ENCODE measurements at places on chromosomes 2 and 18.
A peak's percentile ranks its signal among the peaks of the same experiment; 100 is the strongest.

DNA sequence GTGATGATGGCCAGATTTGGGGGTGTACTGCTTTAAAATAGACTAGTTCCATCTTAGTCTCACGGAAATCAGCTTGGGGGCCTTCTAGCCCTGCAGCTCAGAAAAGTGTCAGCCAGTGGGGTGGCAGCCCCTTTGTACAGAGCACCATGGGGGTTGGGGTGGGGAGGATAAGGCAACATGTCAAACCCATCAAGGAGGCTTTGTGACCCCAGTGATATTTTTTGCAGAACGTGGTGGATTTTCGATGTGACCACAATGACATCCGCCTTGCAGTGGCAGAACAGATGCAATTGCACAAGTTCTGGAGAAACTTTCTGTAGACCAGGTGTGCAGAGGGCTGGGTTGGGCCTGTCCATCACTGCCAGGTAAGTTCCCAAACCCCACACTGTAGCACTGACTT lies 3.0 kb upstream of the CD8A start:
- DNase-seq: no peak

DNA sequence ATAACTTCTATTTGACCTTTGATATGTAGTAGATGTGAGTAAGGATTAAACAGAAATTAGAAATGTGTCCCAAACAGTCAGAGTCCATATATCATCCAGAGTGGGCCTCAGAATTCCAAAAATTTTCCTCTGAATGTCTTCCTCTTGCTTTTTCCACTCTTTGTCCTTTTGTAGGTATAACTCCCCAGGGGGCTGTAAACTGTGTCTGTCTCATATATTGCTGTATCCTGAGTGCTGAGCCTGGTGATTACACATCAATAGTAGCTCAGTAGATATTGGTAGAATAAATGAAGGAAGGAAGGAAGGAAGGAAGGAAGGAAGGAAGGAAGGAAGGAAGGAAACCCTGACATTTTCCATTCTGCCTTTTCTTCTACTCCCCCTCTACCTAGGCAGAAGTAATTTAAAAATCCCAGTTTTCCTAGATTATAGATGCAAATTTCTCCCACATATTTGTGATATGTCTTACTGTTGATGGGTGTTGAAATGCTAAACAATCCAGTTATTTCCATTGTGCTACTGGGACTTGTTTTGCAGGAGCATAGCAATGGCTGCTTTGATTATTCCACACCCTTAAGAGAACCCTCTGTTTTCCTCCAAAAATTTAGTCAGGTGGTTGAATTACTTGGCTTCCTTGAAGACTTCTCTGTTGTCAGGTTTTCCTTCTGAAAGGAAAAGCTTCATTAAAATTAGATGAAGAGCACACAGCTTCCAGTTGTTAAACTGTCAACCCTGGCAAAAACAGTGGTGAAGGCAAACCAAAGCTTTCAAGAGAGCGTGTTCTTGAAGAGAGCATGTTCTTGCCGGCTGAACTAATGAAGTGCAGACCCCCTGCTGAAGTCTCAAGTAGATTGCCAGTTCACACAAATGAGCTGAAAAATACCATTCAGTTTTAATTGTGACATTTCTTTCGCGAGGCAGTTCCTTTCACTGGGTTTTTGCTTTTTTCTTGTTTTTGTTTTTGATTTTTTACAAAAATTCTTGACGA lies 147.8 kb downstream of the KCNE4 start:
- DNase-seq: no peak

GRCh38 chr2:69213782-69214181 lies 173.2 kb downstream of the GFPT1 start:
- no peak for DNase-seq

DNA sequence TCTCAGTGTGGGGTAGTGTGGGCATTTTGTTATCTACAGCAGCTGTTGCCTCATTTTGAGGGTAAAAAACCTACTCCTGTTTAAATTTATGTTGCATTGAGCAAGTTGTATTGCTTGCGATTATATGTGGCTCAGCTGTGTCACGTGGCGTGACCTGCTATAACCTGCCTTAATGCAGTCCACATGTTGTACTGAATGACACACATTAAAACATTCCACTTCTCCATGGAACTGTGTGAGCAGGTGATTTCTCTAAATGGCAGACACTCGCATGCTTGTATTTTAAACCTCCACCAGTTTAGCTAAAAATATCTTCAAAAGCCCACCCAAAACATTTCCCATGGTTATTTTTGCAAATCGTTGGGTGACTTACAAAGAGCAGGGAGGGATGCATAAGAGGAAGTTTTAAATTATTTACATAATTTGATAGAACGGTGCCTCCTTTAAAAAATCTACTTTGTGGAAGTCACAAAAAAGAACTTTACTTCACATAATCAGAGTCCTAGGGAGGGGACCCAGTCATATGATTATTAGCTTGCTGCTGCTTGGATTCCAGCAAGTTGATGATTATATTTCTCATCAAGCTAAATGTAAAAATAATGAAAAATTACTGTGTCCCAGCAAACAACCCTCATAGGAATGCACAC lies 163.3 kb upstream of the ZEB2 start:
- no peak for DNase-seq

DNA sequence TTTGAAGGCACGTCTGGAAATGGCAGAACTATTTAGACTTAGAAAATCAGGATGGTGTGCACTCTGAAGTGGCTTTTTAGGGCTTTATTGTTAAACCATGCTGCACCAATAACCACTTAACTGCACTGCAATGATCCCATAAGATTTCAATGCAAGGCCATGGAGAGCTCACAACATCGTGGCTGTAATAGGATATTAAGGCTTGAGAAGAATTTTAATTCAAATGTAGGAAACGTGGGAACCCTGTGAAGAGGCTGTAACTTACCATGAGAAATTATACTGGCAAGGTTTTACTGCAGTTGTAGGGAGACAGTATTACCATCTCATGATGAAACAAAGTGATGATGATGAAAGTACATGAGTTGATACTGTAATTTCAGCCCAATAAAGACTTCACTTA lies 242.5 kb downstream of the AFF3 start:
- DNase-seq: no peak

- no peak for DNase-seq
These were observed 306.7 kb upstream of the MMADHC start for GRCh38 chr2:149894226-149894625.

DNA sequence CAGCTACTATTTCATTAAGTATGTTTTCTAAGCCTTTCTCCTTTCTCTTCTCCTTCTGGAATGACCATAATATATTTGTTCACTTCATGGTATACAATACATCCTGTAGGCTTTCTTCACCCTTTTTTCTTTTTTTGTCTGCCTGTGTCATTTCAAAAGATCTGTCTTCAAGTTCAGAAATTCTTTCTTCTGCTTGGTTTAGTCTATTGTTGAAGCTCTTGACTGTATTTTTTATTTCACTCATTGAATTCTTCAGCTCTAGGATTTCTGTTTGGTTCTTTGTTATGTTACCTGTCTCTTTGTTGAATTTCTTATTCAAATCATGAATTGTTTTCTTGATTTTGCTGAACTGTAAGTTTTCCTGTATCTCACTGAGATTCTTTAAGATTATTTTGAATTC lies 109.9 kb downstream of the TMEM131 start:
- no peak for DNase-seq

DNA sequence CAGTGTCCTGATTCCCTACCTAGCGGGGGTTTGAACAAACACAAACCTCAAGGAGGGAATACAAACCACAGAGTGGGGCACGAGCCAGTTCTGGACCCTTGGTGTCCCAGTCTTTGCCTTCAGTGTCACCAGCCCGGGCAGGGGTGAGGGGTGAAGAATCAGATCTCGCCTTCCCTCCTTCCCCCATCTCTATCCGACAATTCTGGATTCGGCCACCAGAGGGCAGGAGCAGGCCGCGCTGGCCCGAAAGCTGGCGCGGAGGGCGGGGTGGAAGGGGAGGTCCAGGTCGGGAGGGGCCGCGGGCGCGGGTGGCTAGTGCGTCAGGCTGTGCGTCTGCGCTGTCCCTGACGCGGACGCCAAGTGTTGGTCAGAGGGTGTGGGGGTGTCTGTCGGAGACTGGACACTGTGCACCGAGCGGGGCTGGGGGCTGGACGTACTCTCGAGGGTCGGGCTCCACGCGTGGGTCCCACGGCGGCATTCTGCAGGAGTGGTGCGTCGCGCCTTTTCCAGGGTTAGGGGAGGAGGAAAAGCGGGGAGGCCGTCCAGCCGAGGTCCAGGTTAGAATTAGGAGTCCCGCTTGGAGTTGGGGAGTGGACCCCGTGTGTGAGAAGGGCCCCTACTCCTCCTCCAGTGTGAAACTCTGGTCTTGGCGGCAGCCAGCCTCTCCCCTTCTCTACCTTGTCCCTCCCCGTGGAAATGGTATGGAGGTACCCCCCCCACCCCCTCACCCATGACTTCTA lies 2.9 kb upstream of the CRYBA2 start:
- DNase-seq: peak; percentile 82

DNA sequence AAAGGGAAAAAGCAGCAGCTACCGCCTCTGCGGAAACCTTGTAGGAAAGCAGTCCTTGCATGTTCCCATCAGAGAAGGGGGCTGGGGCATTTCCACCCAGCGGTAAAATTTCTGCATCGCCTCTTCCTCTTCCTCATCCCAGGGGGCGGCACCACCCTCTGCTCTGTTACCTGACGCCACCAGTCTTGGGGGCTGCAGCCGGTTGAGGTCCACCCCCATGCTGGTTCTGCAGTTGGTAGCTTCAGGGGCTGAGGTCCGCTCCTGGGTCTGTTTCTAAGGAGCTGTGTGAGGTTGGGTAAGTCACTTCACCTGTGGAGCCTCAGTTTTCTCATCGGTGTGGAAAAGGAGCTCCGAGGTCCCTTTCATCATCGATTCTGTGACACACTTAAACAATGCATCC lies 14.2 kb upstream of the AGAP1 start:
- DNase-seq: no peak

DNA sequence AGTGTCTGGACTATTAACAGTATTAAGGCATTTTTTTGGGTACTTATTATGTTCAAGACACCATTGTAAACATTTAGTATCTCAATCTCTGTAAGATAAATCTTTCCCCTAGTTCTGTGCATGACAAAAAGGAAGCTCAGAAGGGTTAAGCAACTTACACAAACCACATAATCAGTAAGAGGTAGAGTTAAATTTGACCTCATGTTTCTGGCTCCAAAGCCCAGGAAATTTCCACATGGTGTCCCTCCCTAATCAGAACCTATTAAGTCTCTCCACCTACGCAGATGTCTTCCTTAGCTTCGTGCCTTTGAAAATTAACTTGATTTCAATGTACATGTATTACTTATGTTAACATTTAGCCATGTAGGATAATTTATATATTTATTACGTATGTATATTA lies 2.0 kb downstream of the MFSD6 start:
- DNase-seq: no peak

DNA sequence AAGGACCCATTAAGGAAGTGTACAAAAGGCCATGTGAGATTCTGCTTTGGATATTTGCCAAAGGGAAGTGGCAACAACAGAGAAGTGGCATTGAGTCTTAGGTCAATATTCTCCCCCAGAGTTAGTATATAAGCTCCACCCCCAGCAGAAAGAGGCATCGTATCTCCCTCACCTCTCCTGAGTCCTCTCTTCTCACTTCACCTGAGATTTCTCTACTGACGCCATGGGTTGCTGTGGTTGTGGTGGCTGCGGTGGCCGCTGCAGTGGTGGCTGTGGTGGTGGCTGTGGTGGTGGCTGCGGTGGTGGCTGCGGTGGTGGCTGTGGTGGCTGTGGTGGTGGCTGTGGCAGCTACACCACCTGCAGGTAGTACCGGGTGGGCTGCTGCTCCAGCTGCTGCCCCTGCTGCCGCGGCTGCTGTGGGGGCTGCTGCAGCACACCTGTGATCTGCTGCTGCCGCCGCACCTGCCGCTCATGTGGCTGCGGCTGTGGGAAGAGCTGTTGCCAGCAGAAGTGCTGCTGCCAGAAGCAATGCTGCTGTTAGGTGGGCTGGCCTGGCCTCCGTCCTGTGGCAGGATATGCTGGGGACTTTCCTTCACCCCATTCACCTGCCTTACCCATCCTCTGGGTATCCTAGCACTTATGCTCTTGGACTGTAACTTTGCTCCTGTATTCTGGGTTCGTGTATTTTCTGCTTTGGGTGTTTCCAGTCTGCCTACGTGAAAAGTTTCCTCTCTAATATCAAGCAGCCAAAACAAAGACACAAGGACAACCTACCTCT lies 5.9 kb downstream of the SCYGR3 start:
- DNase-seq: no peak

DNA sequence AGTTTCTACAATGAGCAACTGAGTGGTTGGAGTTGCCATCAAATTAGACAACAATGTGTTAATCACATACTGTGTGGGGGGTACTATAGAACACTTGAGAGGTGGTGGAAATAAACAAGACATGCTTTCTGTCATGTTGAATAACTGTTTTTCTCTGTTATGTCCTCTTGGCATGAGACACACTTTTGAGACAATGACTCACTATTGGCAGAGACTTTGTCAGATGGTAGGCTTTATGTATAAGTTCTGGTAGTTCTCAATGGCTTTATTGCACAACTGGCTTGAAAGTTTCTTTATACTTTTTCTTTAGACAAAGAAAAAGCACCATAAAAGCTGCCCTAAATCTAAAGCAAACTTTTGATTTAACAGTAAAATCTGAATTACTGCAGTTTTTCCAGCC lies 578.7 kb downstream of the ADCYAP1 start:
- DNase-seq: no peak

DNA sequence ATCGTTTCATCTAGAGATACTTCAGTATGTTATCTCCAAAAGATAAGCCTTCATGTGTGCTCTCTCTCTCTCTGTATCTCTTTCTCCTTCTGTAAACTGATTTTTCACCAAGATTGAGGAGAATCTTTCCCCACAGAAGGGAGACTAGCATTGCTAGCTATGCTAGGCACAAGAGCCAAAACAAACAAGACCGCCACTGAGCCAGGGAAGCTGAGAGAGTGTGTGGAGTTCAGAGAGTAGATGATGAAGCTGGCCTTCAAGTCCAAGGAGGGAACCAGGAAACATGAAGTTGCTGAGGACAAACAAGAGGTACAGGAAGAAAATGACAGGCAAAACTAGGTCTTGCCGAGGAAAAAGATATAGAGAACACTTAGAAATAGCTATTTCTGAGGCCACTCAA lies 23.4 kb downstream of the DAPL1 start:
- no peak for DNase-seq

DNA sequence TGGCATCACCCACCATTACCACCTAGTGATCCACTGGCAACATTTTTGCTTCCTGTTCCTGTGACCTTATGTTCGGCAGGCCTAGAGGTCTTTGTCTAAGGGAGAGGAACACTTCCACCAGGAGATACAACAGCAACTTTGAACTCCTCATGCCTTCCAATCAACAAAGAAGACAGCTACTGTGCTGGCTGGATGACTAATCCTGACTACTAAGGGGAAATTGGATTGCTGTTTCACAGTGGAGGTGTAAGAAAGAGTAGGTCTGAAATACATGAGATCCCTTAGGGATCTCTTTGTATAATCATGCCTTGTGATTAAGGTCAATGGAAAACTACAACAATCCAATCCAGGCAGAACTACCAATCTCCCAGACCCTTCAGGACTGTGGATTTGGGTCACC lies 45.2 kb downstream of the EIF2AK3 start:
- DNase-seq: no peak

DNA sequence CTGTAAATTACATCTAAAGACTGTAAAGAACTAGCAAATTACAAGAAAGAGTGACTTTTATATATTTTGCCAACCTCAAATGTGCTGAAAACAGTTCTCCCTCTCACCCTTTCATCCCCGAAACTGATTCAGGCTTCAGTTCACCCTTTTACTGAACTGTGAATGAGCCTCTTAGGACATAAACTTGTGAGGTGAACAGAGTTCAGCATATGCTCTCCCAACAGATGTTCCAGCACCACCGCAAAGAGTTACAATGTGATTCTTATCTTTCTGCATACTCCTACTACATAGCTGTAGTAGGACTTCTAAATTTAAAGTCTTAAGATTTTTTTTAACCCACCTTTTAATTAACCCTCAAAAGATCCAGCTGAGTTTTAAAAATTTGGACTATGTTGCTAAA lies 1.2 kb upstream of the ZCCHC2 start:
- no peak for DNase-seq
